ENCODE measurements at places on chromosomes 11 and 22.

DNA sequence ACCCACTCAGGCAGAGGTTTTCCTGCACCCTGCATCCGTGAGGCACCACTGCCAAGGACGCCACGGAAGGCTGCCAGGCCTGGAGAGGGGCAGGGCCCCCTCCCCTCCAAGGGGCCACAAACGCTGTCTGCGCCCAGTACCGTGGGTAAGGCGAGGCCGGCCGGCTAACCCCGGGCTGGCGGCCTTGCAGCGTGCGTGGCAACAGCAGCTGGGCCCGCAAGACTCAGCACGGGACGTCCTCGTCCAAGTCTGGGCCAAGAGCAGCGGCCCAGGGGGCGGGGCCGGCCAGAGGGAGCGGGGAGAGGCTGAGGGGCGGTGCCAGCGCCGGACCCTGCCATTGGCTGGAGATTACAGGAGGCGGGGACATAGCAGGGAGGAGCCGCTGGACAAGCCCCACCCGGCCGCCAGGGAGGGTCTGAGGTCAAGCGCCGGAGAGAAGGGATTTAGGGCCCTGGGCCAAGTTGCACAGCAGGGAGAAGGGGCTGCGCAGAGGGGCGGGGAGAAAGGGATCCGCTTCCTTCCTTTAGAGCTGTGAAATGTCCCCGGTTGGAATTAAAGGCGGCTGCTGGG is 16.0 kb downstream of the SLC43A1 start:
- DNase-seq: peak; percentile 72

DNA sequence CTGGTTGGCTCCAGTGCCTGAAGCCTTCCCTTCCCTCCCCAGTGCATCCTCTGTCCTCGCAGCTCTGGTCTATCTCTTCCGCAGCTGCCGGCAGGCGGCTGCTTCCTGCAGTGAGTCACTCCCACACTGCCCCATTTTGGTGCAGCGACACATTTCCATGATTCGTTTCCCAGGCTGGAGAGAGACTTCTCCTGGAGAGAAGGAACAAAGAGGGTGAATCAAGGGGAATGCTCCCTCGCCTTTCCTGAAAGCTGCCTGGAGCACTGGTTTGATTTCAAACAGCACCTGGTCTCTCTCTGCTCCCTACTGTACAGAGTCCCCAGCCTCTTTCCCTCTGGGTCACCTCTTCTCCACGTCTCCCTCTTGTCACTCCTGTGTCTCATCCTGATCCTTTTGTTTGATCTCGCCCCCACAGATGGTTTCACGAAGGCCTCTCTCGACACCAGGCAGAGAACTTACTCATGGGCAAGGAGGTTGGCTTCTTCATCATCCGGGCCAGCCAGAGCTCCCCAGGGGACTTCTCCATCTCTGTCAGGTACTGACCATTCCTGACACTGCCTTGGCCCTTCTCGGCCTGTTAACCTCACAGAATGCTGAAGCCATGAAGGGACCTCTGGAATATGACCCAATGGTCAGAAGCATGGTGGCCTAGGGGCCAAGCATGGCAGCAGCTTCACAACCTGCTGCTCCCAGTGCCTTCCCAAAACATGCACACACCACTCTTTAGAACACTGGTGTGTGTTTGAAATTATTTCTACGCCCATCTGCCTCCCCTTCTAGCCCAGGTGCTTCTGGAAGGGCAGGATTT is at the start of gene TMA7B:
TMA7B (plus strand) TSS at position 758 of the 808 bp plus-strand sequence. CDS start 3,978 bp downstream, outside the sequence.
- DNase-seq: no peak

DNA sequence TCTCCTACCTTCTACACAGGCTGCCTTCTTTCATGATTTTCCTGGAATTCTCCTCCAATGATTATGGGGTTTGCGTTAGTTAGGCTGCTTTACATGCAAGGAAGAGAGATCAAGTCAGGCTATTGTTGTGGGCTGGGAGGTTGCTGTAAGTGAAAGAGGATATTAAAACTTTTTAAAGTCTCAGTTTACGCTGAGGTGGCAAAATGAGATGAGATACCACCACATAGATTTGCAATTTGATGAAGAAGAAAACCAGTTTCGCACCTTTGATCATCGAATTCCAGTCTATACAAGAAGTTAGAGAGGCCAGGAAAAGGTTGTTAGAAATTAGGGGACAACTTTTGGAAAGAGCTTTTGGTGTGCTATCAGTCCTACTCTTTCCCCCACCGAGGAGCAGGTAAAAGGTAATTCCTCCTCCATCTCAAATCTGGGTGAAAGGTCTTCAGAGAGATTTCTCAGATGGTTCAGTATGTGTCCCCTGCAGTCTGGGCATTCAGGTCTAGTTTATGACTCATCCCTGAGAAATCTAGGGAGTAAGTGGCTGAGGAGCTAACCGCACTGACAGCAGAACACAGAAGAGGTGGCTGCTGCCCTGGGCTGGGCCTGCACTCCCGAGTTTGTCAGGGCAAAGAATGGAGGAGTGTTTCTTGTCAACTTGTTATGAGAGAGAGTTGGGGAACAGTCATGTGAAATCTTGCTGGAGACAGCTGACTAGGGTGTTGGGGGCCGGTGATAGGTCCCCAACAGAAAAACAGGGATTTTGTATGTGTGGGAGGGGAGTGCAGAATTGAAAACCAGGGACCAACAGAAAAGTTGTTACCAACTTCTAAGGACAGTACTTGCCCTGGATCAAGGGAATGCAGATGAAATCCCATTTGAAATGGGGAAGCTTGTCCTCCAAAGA is 34.7 kb downstream of the CCDC83 start:
- no peak for DNase-seq

DNA sequence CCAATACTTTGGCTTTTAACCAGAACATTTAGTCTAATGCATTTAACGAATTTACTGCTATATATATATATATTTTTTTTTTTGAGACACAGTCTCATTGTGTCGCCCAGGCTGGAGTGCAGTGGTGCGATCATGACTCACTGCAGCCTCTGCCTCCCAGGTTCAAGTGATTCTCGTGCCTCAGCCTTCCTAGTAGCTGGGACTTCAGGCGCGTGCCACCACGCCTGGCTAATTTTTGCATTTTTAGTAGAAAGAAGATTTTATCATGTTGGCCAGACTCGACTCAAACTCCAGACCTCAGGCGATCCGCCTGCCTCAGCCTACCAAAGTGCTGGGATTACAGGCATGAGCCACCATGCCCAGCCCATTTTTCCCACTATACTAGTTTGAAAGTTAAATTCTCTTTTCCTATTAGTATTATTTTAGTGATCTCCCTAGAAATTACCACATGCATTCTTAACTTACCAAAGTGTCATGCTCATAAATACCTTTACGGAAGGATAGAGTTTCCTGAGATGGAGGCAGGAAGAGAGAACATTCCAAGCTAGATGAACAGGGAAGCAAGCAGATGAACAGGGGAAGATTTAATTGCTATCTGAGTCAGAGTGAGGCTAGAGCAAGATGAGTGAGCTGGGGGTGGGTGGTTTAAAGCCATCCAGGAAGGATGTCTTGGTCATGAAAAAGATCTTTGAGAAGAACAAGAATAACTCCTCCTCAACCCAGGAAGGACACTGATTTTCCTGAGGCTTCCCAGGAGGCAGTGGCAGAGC is 4.4 kb upstream of the PGAP2 start:
- no peak for DNase-seq

GRCh38 chr22:46931881-46932280 is 169.4 kb downstream of the TBC1D22A start:
- no peak for DNase-seq

GRCh38 chr11:28243581-28243980 is 135.4 kb downstream of the METTL15 start:
- DNase-seq: no peak

GRCh38 chr11:61711498-61711897 is 31.3 kb downstream of the DAGLA start:
- no peak for DNase-seq

GRCh38 chr22:41048791-41049717 is 43.3 kb upstream of the EP300 start:
- peak; percentile 63 for DNase-seq

- no peak for DNase-seq
Observed at GRCh38 chr11:112795142-112795815, 165.9 kb upstream of the NCAM1 start.

- no peak for DNase-seq
Observed at GRCh38 chr11:61347916-61348461, 13.7 kb downstream of the CYB561A3 start.

DNA sequence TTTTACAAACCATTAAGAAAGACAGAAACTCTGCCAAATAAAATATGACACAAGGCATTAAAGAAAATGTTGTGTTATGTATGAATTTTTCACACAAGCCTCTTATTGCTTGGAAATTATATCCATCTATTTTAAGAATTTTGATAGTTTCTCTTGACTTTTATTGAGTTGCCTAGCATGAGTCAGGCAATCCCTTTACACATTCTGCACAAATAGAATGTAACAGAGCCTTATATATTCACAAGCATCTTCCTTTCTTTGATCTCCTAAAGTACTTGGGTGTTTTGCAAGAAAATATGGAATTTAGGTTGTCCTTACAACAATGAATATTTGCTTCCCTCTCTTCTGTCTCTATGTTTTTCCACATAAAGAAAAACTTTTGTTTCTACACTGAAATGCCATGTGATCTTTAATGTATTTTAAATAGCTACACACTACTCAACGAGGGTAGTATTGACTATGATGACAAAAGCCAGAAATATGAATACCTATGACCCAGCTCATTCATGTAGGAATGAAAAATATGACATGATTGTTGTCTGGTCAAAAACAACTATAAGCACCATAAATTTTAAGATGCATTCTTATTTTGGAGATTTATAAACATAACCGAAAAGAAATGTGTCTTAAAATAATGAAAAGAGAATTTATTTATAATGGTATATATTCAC is 398.8 kb downstream of the GUCY1A2 start:
- DNase-seq: no peak

DNA sequence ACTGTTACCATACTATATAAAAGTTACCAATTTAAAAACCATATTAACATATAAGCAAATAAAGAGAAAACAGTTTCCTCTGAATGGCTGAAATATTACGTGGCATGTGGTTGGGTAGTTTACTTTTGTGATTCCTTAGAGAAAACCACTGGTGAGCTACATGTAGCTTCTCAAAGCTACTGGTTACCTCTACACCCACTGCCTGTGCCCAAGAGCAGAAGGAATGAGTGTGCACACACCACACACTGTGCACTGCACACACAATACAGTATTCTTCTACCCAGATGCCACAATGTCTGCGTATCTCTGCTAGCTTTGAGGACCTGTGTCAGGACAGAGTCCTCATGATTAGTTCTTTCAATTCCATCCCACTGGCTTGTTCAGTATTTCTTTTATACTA is 25.5 kb upstream of the YPEL1 start:
- DNase-seq: no peak

- DNase-seq: no peak
Observed at GRCh38 chr11:83471831-83472727, 185.9 kb upstream of the CCDC90B start.

GRCh38 chr11:73942010-73942409 is 8.8 kb upstream of the DNAJB13 start:
- DNase-seq: no peak

DNA sequence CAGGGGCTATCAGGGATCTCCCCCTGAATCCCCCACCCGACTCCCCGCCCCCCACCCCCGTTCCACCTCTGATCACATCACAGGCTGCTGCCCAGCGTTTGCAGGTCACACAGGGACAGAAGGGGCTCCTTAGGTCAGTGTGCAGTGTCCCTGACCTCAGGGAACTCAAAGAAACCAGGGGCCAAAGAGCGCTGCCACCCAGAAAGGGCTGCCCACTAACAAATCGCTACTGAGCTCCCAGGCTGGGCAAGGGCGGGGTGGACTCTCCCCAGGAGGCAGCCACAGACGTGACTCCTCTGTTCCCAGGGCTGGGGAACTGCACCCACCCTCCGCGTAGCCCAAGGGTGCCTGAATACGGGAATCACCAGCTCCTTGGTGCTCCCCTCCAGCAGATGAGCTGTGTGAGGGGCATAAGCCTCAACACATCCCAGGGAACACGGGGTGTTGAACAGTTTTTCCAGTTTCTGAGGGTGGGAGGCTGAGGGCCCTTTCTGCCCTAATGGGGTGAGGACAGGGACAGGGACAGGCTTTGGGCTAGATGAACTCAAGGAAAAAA is 9.9 kb upstream of the POLDIP3 start:
- no peak for DNase-seq

GRCh38 chr22:22897947-22898346 is 10.3 kb downstream of the IGLL5 start:
- DNase-seq: no peak

GRCh38 chr11:76214186-76214585 is 7.9 kb upstream of the WNT11 start:
- DNase-seq: no peak

DNA sequence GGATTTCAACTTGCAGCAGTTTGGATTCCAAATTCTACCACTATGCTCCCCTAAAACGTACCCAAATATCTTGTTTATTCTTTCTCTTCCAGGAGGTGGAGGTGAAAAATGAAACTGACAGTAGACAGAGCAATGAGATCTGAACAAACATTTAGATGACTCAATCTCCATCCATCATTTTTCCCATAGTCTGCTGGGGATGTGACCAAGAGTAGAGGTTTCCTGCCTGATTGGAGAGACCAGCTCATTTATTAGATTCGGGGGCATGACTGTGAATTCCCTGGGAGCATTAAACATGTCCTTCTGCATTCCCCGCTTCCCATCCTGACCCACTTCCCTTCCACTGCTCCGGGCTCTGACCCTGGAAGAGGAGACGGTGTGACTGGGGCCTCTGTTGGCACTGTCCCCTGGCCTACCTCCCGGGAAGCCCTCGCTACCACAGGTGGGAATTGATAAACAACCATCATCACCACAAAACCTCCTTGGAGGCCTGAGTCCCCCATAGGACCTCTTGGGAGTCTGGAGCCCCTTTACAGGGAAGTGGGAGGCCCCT is 20.3 kb downstream of the DKK3 start:
- no peak for DNase-seq

GRCh38 chr11:2551131-2551530 is 106.3 kb downstream of the KCNQ1 start:
- DNase-seq: no peak

GRCh38 chr11:93840981-93841380 is 9.4 kb downstream of the VSTM5 start:
- DNase-seq: no peak
